ENCODE measurements at places on chromosomes 3 and 15.
A peak's percentile ranks its signal among the peaks of the same experiment; 100 is the strongest.

DNA sequence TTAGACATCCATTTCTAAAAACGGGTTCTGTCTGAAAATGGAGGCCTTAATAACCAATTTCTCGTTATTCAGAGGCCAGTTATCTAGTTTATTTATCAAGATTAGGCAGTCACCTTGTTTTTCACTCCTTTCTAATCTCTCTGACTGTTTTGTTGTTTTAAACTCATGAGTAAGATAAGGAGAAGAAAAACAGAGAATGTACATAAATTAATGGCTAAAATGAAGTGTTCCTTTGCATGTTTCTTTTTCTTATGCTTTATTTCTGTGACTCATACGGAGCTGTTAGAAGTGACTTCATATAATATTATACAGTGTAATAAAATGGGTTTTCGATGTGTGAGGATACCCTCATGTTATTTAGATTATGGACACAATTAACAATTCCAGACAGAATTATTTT lies 22.0 kb downstream of the NEO1 start:
- DNase-seq: no peak

- DNase-seq: no peak
Measured at GRCh38 chr3:102169915-102170479, 264.8 kb upstream of the ZPLD1 start.

DNA sequence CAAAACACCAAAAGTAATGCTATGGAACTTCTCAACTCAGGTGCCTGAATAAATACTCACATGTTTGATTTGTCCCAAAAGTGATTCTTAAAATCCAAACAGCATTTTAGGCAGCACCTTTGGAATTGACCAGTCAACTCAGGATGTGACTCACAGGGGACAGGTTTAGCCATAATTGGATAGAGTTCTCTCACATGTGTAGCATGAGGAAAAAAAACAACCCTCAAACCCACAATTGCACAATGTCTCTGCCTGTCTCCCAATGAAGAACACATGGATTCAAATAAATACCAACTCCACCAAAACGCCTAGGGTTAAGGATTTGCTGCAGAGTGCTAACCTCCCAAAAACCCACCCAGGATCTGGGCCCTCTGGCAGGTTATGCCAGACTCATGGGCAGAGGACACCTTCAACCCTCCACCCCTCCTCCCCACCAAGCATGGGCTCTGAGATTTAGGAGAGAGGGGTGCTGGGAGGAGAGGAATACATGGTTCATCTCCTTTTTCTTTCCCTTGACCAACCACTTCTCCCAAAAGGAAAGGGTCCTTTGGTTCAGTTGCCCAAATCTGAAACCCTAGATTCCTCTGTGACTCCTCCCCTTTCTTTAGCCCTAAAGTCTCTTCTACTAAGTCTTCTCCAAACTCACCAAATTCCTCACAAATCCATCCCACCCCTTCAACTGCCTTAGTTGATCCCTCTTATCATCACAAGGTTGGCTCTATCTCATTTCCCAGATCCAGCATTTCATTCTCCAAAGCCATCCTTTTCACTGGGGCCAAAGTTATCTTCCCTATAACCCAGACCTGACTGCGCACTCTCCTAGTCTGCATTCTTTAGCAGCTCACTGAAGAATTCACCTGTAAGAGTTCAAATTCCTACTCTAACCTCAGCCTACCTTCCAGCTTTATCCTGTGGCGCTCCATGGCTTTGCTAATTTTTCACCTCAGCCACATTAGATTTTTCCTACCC lies 7.7 kb downstream of the RYK start:
- DNase-seq: peak; percentile 8

DNA sequence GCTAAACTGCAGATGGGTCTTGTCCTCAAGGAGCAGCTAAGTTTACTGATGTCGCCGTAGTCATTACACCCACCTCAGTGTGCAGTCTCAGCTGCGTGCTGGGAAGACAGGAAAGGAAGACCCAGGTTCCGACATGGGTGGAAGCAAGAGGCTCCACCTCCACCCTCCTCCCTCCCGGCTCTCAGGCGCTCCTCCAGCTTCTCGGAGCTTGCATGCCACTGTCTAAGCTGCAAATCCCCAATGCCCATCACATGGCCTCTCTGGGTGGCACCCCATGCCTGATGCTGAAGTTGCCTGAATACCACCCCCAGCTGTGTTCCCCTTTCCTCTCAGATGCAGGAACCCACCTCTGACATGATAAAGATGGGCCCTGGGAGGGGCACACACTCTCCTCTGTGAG lies 58.5 kb downstream of the MGLL start:
- DNase-seq: no peak

DNA sequence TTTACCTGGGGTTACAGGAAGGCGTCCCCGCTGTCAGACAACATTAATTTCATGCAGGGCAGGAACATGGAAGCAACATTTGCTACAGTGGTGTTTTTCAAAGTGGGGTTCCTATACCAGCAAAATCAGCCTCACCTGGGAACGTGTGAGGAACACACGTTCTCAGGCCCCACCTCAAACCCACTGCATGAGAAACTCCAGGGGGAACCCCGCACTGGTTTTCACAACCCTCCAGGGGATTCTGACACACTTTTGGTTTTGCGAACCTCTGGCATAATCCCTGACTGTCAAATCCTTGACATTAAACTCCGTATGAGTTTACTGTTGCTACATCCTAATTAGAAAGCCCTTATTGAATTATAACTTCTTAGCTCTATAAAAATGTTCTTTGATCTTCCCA lies 127.7 kb downstream of the LRRK1 start:
- no peak for DNase-seq

DNA sequence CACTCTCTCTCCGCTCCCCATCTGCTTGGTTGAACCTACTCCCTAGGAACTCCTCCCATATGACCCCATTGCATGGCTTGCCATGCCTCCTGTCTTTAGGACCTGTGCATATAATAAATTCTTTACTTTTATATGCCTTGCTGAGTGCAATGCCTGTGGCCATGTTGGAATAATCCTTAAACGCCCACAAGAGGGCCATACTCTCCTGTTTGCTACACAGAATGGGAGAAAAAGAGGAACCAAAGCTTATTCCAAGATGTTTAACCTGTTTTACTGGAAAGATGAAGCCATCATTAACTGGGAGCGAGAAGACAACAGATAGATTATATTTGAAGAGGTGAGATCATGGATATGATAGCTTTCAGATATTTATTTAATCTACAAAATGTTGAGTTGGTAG lies 1097.8 kb downstream of the NAALADL2 start:
- no peak for DNase-seq

DNA sequence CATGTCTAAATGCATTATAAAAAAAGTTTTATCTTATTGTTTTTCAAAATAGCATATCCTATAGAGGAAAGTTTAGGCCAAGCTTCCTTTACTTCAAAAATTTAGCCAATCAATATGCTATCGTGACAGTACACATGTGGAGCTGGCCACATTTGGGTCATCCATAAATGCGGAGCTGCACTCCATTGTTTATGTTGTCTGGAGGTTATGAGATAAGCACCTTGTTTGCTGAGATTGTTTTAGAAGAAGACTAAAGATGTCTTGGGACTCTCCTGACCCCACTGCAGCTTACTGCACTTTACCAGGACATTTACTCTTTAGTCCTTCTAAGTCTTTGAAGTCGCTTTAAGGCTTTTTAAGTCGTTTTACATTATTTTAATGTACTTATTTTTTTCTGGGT lies 265.9 kb downstream of the OCA2 start:
- DNase-seq: no peak

GRCh38 chr3:52289338-52289746 lies 1.7 kb downstream of the GLYCTK start:
- no peak for DNase-seq

GRCh38 chr15:75197062-75197630 lies 4.5 kb upstream of the C15orf39 start:
- no peak for DNase-seq

GRCh38 chr3:107861904-107862303 lies 228.9 kb downstream of the CD47 start:
- DNase-seq: no peak

- DNase-seq: no peak
Measured at GRCh38 chr3:99485286-99485685, 153.1 kb upstream of the COL8A1 start.

- DNase-seq: peak; percentile 9
Measured at GRCh38 chr3:124263168-124263567, 271.2 kb upstream of the ROPN1 start.

DNA sequence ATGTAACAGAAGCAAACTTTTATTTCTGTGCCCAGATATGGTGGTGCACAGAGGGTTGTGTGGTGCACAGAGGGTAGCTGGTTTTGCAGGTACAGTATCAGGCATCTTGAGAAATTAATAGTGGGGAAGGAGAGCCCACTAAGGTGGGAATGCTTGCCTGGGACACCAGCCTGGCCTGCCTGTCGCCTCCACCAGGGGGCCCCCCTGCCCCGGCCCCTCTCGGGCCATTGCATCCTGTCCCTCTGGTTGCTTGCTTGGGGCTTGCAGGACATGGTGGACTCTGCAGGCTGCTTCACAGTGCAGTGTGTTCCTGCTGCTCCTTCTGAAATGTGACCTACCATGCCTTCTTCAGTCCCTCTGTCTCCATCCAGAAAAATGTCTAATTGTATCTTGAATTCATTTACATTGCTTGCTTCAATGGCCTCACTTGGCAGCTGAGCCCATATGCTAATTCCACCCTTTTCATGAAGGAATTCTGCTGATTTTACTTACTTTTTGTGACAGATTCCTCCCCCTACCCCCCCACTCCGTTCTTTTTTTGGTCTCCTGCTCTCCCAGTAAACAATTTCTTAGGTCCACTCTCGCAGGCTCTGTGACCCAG lies 73.6 kb downstream of the EEFSEC start:
- no peak for DNase-seq

DNA sequence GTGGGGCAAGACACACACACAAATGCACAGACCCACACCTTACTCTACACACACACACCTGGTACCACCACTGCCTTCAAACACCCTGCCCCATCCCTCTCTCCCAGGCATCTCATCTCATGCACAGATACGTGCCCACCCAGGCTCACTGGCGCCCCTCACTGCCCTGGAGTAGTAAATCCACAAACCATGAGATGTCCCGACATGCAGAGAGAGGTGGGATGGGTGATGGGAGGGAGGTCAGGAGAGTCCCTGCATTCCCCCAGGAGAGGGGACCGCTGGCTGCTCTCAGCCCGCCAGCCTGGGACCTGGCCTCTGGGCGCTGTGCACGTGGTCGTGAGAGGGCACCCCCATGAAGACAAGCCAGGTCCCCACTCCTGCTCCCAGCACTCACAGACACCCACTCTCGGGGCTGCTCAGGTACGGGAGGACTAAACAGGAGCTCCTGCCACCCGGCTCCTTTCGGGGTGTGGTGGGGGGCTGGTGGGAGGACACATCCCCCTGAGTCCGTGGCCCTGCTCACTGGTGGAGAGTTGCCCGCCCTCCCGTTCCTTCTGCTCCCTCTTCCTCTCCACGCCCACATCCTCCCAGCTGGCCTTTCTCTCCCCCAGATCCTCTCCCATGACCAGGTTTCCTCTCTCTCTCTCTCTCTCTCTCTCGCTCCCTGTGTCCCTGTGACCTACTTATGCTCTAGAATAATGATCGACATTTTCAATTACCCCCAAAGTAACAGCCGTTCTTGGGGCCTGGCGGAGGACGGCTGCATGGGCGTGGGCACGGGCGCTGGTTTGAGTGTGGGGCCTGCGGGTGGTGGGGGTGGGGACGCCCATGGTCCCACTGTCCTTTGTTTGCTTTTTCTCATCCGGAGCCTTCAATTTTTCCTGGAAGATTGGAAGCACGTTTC lies 18.9 kb upstream of the CSPG4 start:
- no peak for DNase-seq

GRCh38 chr3:93969997-93970396 lies 3.7 kb downstream of the PROS1 start:
- no peak for DNase-seq

GRCh38 chr3:120148187-120148949 lies 54.1 kb upstream of the GSK3B start:
- no peak for DNase-seq

DNA sequence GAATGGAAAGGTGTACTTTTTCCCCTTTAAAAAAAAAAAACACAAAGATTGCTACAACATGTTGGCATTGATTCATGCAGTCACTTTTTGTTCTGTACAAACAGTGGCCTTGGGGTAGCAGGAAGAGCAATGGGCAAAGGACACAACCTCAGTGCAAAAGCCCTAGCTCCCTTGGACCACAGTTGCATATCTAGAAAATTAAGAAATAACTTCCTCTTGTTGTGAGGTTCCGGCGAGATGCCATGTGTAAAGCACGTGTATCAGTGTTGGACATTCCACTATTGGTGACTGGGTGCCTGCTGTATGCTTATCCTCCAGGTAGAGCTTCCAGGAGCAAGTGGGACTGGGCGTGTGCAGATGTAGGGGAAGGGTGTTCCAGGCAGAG lies 164.5 kb downstream of the THSD4 start:
- no peak for DNase-seq

DNA sequence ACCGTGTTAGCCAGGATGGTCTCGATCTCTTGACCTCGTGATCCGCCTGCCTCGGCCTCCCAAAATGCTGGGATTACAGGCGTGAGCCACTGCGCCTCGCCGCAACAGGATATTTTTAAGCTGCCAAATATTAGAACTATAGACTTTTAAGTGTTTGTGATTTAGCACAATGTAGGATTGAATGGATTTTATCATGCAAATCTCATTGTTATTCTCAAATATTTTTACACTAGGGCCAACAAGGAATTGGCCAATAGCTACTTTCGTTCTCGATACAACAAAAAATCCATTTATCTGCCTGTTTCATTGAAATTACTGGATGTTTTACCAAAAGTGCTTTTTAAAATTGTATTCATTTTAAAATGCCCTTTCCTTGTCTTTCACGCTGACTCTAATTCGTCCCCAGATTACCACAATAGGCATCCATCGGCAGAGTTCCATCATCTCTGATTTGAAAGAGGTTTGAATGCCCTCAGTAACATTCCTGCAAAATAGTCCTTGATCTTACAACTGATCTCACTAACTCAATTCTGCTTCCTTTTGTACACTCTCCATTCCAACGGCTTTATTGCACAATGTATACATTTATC lies 99.6 kb upstream of the ROBO2 start:
- DNase-seq: no peak

DNA sequence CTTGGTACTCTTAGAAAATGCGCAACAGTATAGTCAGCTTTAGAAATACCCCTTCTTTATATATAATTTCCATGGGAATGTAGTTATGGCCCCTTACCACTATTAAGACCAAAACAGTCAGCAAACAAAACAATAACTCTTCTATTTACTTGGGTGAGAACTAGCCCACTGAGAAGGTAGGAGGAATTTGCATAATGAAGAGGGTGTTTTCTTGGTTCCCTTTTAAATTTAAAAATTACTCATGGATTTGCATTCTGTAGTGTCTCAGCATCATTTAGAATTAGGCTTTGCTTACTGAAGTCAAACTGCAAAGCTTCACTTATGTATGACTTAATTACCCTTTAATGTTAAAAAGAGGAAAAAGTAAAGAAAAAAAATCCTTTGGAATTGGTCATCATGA lies 350.8 kb downstream of the PTPRG start:
- DNase-seq: no peak

DNA sequence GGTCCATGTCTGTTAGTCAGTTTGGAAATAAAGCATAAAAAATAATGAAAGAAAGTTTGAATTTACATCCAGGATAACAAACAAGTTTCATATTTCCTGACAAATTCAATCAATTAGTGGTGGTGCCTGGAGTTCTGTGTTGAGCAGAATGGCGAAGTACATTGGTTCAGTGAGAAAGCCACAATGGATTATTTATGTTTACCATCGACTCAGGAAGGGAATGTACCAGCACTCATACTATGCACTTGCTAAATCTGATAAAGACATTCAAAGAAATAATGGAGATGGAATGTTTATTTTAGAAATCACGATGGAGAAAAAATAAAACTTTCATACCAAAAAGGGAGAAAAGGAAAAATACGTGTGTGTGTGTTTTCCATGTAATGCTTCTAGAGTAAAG lies 45.3 kb upstream of the MME start:
- no peak for DNase-seq

GRCh38 chr15:92963794-92964193 lies 63.7 kb downstream of the CHD2 start:
- no peak for DNase-seq
